ENCODE measurements at places on chromosomes 5 and 9.

DNA sequence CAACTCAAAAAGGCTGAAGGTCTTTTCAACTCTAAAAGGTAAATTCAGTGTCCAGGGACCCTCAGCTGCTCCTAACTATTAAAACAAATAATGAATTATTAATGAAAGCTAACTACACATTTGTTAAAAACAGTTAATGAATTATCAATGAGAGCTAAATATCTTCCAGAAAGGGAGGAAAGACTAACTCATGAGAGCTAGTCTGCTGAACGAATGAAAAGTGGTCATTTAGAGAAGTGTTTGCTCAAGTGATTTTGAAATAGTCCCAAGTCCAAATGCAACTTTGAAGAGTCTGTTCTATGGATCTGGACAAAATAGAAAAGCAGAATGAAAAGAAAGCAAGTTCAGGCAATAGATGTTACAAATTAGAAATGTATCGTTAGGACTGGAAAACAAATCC is 133.9 kb upstream of the SPEF2 start:
- DNase-seq = no peak

- DNase-seq = peak; percentile 82
Measured at GRCh38 chr5:129767927-129768380, 20.1 kb downstream of the MINAR2 start.

GRCh38 chr5:173114536-173114935 is 29.8 kb upstream of the BNIP1 start:
- DNase-seq = no peak

DNA sequence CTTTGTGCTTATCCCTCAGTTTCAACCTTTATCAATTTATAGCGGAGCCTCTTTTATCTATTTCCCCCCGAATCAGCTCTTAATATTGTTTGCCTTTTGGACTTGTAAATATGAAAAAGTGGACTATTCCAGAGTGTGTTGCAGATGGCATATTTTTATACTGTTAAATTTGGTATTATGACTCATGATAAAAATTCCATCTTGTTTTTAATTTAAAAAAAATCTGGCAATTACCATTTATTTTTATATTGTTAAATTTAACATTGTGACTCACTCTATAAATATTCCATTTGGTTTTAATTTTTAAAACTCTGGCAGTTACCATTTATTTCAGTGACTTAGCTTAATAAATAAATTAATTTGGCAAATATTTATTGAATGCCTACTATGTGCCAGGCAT is 37.5 kb downstream of the RBM27 start:
- DNase-seq = no peak
